Amniotic epithelial cell (primary cell): ENCODE measurements at places on chromosomes 5 and 9.

DNA sequence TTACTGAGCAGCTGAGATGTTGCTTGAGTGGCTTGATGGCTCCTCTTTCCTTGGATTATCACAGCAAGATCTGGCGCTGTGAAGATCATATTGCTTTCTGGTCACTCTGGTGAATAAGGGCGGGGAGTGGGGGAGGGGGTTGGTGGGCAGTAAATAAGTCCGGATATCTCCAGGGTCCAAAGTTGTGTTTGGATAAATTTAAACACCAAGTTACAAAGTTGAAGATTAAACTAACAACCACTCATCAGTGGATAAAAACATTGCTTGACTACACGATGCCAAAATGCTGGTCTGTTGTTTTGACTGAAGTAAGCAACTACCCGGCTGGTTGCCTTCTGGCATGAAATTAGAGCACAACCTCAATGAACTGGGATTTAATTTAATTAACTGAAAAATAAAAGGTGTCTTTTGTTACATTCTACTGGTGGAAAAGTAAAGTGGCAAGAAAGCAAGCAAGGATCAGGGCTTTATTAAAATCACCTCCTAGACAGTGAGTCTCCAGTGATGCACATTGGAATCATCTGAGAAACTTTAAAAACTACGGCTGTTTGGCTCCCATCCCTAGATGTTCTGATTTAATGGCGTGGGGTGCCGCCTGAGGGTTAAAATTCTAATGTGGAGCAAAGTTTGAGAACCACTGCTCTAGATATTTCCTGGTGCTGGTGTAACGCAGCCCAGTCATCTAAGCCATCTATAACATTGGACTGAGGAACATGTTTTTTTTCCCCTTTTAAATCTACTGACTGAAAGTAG, 86.7 kb upstream of the AGXT2 start:
- DNase-seq: no peak

DNA sequence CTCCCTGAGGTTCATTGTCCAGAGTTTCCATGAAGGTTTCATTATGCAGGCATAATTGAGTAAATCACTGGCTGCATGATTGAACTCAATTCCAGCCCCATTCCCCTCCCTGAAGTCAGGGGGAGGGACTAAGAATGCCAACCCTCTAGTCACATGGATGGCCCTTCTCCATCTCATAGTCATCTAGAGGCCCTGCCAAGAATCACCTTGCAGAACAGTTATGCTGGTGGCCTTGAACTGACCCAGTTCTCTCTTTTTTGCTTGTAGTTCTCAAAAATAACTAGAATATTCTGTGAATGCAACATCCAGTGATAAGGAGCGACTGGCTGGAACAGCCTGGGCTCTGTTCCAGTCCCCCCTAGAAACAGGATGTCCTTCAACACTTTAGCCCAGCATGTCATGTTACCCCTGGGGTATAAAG, 31.7 kb downstream of the SLC35A4 start:
- peak; percentile 77 for DNase-seq

DNA sequence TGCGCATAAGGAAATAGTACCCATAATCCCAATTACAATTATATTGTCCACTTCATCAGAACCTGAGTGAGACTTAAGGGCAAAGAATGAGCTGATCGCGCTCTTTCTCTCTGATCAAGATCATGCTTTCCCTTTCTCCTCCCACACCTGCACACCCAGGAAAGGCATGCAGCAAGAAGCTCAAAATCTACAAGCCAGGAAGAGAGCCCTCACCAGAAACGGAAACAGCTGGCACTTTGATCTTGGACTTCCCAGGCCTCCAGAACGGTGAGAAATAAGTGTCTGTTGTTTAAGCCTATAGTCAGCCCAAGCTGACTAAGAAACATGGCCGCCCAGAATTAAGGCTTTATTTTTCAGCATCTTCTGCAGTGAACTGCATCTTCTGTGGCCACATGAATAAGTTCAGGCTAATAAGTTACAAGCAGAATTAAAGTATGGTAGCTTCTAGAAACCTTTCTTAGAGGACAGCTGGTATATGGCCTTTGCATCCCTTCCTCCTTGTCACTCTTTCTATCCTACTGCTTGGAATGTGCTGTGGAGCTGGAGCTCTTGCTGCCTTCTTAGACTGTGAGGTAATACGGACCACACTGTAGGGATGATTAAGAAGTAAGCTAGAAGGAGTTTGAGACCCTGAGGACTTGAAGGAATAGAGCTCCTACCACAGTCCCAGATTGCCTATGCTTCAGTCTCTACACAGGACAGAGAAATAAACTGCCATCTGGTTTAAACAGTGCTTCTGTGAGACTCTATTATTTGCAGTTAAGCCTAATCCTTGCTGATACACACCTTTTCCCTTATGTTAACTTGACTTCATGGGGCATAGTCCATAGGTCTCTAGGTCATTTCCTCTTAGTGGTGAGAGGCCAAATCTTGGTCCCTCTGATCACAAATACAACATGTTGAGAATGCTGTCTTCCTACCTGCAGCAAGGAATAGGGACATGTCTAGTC, 17.2 kb downstream of the OR2S2 start:
- DNase-seq: no peak

DNA sequence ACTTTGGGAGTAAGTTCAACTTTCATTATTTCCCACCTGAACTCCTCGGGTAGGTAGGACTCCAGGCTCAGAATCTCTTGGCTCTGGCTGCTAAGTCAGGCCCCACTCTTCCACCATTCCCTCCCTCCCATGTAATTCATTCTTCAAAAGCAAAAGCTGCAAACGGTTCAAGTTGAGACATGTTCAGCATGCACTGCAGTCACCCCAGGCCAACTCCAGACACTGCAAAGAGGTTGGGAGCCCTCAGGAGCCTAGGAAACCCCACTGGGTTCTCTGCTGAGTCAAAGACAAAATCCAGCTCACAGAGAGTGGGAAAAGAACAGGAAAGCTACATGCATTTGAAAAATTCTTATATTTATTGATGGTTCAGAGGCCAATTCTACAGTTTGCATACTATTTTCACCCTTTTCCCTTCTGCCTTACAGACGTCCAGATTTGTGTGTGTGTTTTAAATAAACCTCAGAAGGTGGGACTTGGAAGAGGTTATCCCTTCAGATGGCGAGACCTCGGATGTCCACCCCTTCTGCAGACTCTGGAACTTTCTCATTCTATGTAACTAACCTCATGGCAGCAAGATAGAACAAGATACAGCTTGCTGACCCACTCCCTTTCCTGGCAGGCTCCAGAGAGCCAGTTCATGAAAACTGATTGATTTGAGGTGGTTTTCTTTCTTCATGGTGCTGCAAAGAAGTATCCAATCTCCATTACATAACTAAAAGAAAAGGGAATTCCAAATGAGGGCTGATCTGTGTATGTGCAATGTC, 65.7 kb upstream of the EQTN start:
- DNase-seq: no peak

DNA sequence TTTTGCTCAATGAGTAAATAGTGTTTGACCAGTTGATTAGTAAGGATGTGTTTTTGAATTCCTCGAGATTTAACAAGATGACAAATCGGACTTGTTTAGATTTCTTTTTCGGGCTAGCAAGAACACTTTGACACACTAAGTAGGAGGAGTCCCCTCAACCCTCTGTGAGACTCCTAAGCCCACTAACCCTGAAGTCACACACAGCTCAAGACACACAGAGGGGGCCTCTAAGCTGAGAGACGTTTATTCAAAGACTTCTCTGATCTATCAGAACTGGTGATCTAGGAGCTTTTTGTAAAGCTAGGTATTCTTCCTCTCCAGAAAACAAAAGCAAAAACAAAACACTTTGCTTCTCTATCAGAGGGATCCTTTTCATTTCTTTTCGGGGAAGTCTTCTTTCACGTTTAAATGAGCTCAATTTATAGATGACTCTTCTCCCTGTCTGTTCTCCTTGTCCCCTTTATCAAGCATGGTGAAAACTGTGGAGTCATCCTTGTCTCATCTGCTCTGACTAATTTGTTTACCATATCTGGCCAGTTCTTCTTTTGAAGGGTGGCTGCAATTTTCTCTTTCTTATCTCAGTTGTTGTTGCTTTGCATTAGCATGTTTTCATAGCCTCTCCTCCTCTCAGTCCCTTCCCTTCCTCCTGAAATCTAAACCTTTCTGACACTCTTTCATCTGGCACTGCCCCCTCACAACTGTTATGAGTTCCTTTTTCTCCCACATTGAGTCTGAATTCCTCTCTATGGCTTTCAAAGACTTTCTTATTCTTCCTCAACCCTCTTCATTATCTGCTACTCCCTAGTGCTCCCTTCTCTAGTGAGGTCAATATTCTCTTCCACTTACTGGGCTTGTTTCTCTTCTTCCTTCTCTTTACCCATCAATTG, 68.5 kb upstream of the RAI14 start:
- DNase-seq: peak; percentile 97

DNA sequence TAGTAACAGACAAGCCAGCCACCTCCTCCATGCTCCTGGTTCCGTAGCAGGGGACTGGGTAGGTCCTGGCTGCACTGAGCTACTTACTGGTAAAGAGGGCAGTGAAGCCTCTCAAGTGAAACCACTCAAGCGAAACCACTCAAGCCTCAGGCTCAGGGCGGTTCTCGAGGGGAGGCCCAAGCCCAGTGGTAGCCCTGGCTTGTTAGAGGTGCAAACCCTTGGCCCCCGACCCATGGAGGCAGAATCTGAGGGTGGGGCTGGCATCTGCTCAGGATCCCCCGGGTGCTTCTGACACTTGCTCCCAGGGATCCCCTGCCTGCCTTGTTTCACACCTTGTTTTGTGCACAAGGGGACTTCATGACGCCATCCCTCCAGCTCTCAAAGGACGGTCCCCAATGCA, 76.5 kb upstream of the OLFM1 start:
- DNase-seq: no peak

DNA sequence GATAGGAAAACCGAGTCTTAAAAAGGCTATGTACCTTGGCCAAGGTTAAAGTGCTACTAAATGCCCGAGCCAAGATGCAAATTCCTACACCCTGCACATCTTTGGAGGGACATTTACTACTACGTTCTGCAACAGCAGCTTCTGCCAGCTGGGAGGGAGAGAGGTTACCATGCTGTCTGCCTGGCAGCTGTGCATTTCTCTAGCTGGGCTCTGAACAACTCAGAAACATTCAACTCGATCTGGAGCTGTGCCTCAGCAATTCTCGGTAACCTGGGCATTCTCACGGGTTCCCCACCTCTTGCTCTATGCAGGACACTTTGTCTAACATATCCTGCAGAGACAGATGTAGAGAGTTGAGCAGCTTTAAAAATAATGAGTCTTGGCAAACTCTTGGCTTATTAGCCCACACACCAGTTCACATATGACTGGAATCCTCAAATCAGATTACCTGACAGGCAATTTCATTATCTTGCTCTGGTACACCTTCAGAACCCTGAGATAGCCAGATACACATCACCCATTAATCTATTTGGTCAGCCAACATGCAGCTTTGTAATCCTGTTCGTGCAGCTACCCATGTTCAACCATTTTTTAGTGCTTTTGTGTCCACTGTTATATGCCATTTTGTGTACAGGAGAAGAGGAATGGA, 115.8 kb downstream of the EFNA5 start:
- DNase-seq: no peak

DNA sequence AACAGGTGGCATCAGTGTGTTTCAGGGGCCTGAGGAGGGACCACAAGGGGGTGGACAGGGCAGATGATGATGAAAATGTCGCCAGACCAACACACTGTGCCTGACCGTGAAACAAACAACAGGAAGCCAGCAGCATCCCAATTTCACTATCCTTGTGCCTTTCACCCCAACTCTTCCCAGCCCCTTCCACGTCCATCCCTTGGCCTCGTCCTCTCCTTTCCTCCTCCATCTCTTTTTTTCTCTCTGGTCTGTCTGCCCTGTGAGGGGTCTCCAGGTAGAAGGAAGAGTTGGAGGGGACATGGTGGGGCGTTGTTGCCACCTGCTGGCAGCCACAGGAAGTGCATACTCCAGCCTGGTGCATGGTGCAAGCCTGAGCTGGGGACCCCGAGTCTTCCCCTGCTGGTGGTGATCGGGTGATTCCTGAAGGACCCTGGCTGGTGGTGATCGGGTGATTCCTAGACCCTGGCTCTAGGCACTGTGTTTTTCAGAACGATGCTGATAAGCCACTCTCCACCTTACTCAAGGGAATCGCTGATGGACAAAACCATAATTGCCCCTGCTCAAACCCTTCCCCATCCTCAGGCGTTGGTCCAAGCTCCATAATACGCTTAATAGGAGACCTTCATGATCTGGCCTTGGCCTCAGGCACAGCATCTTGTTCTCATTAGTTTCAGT, 21.7 kb upstream of the NSD1 start:
- DNase-seq: peak; percentile 17

GRCh38 chr5:53560028-53560427, 411 bp upstream of the NDUFS4 start:
- DNase-seq: no peak

GRCh38 chr5:134552301-134552700, 26.8 kb downstream of the JADE2 start:
- DNase-seq: peak; percentile 96

GRCh38 chr9:86508208-86508903, 154.1 kb upstream of the TUT7 start:
- DNase-seq: no peak

DNA sequence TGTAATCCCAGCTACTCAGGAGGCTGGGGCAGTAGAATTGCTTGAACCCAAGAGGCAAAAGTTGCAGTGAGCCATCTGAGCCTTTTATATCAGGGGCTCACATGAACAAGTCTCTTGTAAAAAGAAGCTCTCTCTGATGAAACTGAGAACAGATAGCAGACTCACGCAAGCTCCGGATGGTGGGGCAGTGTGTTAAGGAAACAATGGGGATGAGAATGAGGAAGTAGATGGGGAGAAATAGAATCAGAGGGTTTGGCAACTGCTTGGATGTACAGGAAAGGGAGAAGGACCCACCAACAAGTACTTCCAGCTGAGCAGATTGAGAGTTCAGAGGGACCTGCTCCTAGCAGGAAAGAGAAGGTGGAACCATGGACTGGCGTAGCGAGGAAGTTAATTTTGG, 18.6 kb downstream of the TMEM252 start:
- DNase-seq: no peak

- no peak for DNase-seq
Observed at GRCh38 chr9:21782205-21782604, 20.2 kb upstream of the MTAP start.
